Activated naive CD4-positive, alpha-beta T cell treated with anti-CD3 and anti-CD28 coated beads for 36 hours (primary cell): ENCODE measurements at places on chromosomes 12 and 14. TPM values are rescaled to one million over a fixed set of nuclear protein-coding genes. Genes with fewer than 3 reads are reported as not detected.

ACSM4 gene
- not detected for total RNA-seq

DNA sequence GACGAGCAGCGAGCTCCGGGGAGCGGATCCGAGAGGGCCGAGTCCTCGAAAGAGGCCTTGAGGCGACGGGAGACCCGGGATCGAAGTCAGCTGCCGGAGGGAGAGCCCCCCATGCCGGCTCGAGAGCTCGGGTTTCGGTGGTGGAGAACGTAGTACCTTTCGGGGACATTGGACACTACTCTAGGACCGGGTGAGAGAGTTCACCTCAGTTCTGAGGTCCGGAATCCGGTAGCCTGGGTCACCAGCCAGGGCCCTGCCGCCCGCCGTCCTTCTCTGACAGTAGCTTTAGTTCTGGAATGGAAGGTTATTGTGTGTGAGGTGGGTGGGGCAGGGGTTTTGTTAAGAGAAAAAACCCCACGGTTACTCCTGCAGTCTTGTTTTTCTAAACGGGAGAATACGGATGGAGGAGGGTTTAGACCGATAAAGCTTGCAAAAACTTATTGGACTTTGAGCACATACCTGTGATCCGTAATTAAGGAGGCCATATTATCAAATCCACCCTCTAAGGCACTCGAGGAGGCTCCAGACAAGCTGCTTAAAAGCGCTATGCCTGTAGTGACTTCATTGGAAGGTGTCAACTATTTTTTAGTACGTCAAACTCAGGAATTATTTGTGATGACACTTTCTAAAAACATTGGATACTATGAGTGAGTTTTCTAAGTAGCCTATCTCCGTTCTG, 765 bp downstream of the SCYL2 start:
- H3K36me3 ChIP-seq, result no peaks in the 10 kb centered on the region
- peak overlapping the region; percentile 75 for H3K27ac ChIP-seq
- peaks cover 32% of the 10 kb centered on the region for H3K4me1 ChIP-seq
- peak; percentile 15 for DNase-seq
- H3K4me3 ChIP-seq, result peak overlapping the region; percentile 96
- no peaks in the 10 kb centered on the region for H3K27me3 ChIP-seq

C12orf60 gene
- 3.1 TPM for total RNA-seq

GRCh38 chr12:64097366-64098105, 124.6 kb downstream of the KICS2 start:
- no peaks in the 10 kb centered on the region for H3K36me3 ChIP-seq
- H3K4me3 ChIP-seq, result no peak overlapping the region
- H3K27me3 ChIP-seq, result peaks cover 6% of the 10 kb centered on the region
- H3K4me1 ChIP-seq, result no peaks in the 10 kb centered on the region
- no peak overlapping the region for H3K27ac ChIP-seq

DNA sequence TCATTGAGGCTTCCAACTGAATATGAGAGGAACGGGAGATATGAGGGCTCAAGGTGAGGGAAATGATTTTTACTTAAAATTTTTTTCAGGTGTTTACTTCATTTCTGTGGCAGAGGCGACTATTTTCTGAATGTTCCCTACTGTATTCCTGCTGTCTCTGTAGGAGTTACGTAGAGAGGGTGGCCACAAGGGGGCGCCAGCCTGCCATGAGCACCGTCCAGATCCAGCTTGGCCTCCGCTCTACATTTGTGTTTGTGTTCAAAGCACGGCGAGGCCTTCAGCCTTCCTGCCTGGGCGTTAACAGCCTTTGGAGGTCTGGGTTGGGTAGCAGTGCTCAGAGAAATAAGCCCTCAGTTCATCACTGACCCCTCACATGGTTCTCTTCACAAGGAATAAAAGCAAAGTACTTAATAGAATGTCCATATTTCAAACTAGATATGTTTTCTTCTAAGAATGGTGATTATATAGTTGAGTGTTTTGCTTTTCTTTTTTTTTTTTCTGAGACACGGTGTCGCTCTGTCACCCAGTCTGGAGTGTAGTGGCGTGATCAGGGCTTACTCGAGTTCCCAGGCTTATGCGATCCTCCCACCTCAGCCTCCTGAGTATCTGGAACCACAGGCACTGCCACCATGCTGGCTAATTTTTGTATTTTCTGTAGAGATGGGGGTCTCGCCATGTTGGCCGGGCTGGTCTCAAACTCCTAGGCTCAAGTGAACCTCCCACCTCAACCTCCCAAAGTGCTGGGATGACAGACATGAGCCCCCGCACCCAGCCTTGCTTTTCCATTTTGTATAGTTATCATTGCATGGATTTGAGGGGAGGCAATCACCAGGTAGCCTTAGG, 22.3 kb downstream of the CKB start:
- peaks cover 7% of the 10 kb centered on the region for H3K4me1 ChIP-seq
- no peaks in the 10 kb centered on the region for H3K27me3 ChIP-seq
- H3K36me3 ChIP-seq, result peaks cover 40% of the 10 kb centered on the region
- no peak overlapping the region for H3K4me3 ChIP-seq

GRCh38 chr12:112973818-112974231, 4.5 kb upstream of the OAS2 start:
- no peak overlapping the region for H3K4me3 ChIP-seq
- H3K27ac ChIP-seq, result no peak overlapping the region

BCL2L2 gene
- total RNA-seq, result 1.5 TPM

GRCh38 chr12:11684393-11684792, 34.9 kb downstream of the ETV6 start:
- no peak for DNase-seq
- H3K27ac ChIP-seq, result no peak overlapping the region
- H3K4me1 ChIP-seq, result peaks cover 35% of the 10 kb centered on the region
- H3K36me3 ChIP-seq, result peaks cover 8% of the 10 kb centered on the region

DNA sequence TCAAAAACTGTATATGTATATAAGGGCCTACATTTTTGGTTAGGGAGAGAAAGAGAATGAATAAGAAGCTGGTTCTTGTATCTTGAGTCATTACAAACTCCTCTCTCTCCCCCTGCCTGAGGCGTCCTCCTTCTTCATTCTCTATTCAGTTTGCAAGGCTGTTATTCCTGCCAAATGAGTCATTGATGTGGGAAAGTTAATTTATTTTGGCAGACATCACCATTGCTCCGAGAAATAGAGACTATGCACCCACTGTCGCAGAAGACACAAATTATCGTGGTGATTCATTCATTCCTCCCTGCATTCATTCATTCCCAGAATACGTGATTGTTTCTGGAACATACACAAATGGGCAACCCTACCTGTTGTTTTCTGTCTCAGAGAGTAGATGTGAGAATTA, 112.5 kb upstream of the MED13L start:
- H3K4me1 ChIP-seq, result peaks cover 5% of the 10 kb centered on the region
- no peaks in the 10 kb centered on the region for H3K27me3 ChIP-seq
- no peaks in the 10 kb centered on the region for H3K36me3 ChIP-seq
- DNase-seq, result no peak

P2RX2 gene
- not detected for total RNA-seq

LHX5 gene
- not detected for total RNA-seq

GRCh38 chr14:30267141-30267540, 291.8 kb upstream of the G2E3 start:
- peaks cover 4% of the 10 kb centered on the region for H3K4me1 ChIP-seq
- no peak overlapping the region for H3K4me3 ChIP-seq
- DNase-seq, result no peak
- H3K27me3 ChIP-seq, result peaks cover 11% of the 10 kb centered on the region

DNA sequence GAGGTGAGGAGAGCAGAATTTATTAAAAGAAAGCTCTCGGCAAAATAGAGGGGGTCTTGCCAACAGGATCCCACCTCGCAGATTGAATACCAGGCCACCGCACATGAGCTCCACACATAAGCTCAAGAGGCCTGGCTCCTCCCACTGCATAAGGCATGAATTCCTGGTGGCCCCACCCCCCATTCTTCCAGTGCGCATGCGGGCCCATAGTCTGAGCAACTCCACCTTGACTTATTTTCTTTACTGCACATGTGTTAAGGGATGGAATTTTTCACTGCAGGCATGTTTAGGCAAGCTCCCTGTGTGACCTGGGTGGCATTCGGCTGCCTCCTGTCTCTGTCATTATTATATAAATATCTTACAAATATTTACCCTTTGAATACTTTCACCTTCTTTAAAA, 412.5 kb downstream of the RMST start:
- no peak overlapping the region for H3K27ac ChIP-seq
- H3K4me1 ChIP-seq, result no peaks in the 10 kb centered on the region
- DNase-seq, result no peak
- no peaks in the 10 kb centered on the region for H3K36me3 ChIP-seq
- no peak overlapping the region for H3K4me3 ChIP-seq

GRCh38 chr12:112450725-112451124, 32.0 kb downstream of the PTPN11 start:
- peaks cover 34% of the 10 kb centered on the region for H3K36me3 ChIP-seq
- H3K27ac ChIP-seq, result no peak overlapping the region
- DNase-seq, result no peak
- H3K4me1 ChIP-seq, result peaks cover 12% of the 10 kb centered on the region
- H3K27me3 ChIP-seq, result no peaks in the 10 kb centered on the region
- no peak overlapping the region for H3K4me3 ChIP-seq

- DNase-seq, result no peak
- H3K36me3 ChIP-seq, result peaks cover 39% of the 10 kb centered on the region
Observed at GRCh38 chr14:71647086-71647784, 285.0 kb upstream of the RGS6 start.

ESPL1 gene
- 53.3 TPM for total RNA-seq

SLC5A8 gene
- total RNA-seq, result not detected

DNA sequence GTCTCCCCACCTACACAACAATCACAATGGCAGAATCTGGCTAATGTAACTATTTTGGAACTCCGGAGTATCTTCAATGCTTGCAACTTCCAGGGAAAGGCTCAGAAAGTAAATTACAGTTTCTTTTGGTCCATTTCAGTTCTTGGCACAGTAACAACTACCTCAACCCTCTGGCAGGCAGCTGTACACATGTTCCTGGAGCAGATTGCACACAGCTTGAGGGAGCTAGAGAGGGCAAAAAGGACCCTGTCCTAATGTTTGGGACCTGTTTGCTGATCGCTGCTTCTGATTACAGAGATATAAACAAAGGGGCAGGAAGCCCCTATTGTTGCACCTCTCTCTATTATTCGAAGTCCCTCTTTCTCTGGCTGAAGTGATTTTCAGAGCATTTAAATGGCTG, 35.2 kb upstream of the SLC38A1 start:
- peaks cover 2% of the 10 kb centered on the region for H3K36me3 ChIP-seq
- no peak for DNase-seq
- H3K27ac ChIP-seq, result no peak overlapping the region
- no peaks in the 10 kb centered on the region for H3K27me3 ChIP-seq
- H3K4me1 ChIP-seq, result peaks cover 8% of the 10 kb centered on the region

CD9 gene
- 3.1 TPM for total RNA-seq

GRCh38 chr14:79551523-79551922, 659.8 kb downstream of the DIO2 start:
- no peak for DNase-seq
- H3K4me3 ChIP-seq, result no peak overlapping the region
- H3K27ac ChIP-seq, result no peak overlapping the region
- no peaks in the 10 kb centered on the region for H3K27me3 ChIP-seq
- H3K36me3 ChIP-seq, result no peaks in the 10 kb centered on the region
- no peaks in the 10 kb centered on the region for H3K4me1 ChIP-seq

- peak overlapping the region; percentile 87 for H3K4me3 ChIP-seq
- no peaks in the 10 kb centered on the region for H3K27me3 ChIP-seq
- H3K36me3 ChIP-seq, result no peaks in the 10 kb centered on the region
- peak overlapping the region; percentile 80 for H3K27ac ChIP-seq
Observed at GRCh38 chr12:101696251-101697196, 916 bp upstream of the CHPT1 start.

- H3K27me3 ChIP-seq, result peaks cover 3% of the 10 kb centered on the region
- no peaks in the 10 kb centered on the region for H3K4me1 ChIP-seq
- no peak for DNase-seq
- no peak overlapping the region for H3K27ac ChIP-seq
- H3K36me3 ChIP-seq, result no peaks in the 10 kb centered on the region
- no peak overlapping the region for H3K4me3 ChIP-seq
Observed at GRCh38 chr14:35992816-35993683, 166.9 kb downstream of the BRMS1L start.

GRCh38 chr14:76019676-76020075, 34.1 kb downstream of the IFT43 start:
- no peak for DNase-seq
- no peak overlapping the region for H3K27ac ChIP-seq
- H3K4me1 ChIP-seq, result no peaks in the 10 kb centered on the region
